ENCODE measurements at places on chromosomes 5 and 9. TPM values are rescaled to one million over a fixed set of nuclear protein-coding genes. Genes with fewer than 3 reads are reported as not detected.

DNA sequence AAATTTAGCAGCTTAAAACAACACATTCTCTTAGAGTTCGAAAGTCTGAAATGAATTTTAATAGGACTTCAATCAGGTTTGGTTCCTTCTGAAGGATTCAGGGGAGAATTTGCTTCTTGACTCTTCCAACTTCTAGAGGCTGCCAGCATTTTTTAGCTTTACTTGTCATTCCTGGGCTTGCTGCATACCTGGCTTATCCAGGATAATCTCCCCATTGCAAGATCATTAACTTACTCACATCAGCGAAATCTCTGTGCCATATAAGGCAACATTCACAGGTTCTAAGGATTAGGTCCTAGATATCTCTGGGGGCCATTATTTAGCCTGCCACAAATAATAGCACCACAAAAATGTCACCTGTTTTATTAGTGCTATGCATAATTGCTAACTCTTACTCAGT is 46.2 kb upstream of the PCSK5 start:
- no peaks in the 10 kb centered on the region for H3K36me3 ChIP-seq
- no peak overlapping the region for H3K27ac ChIP-seq
- H3K4me1 ChIP-seq = no peaks in the 10 kb centered on the region
- no peak overlapping the region for H3K4me3 ChIP-seq
- DNase-seq = no peak

ENTREP1 gene
- 6.3 TPM for total RNA-seq

PCDHB7 gene
- 4.4 TPM for total RNA-seq

PCDHGC5 gene
- total RNA-seq = 5.9 TPM

DNA sequence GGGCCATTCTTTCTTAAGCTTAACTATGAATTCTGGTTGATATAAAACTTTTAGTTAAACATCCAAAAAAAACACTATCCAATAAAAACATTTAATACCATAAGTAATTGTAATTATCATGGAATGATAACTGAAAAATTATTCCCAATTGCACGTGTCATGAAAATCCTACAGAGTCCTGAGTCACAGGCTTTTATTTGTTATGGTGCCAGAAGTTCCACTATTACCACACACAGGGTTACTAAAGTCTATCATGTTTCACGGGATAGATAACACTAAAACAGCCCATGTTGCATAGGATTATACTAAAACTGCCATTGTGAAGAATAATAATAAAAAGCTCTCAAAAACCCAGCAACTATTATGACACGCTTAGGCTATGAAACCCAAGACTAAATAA is 1381.8 kb downstream of the EFNA5 start:
- DNase-seq = no peak
- H3K4me3 ChIP-seq = no peak overlapping the region
- no peaks in the 10 kb centered on the region for H3K36me3 ChIP-seq
- H3K27ac ChIP-seq = no peak overlapping the region
- no peaks in the 10 kb centered on the region for H3K27me3 ChIP-seq

DNA sequence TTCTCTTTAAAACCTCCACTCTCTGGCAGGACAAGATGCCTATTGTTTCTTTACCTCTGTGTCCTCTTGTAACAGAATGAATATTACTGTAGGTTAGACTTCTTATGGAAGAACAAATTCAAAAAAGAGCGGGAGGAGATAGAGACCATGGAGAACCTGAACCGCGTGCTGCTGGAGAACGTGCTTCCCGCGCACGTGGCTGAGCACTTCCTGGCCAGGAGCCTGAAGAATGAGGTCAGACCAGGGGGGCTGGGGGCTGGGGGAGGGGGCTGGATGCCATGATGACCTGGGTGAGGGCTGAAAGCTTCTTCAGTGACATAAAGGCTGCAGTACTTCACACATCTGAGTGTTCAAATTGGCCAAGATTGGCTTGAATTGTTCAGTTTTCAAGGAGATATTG is 61.4 kb downstream of the CFAP90 start:
- no peaks in the 10 kb centered on the region for H3K27me3 ChIP-seq
- H3K4me3 ChIP-seq = no peak overlapping the region
- no peak overlapping the region for H3K27ac ChIP-seq
- H3K4me1 ChIP-seq = no peaks in the 10 kb centered on the region

SPINK5 gene
- 0.90 TPM for total RNA-seq

SNX2 gene
- 66.1 TPM for total RNA-seq

DNA sequence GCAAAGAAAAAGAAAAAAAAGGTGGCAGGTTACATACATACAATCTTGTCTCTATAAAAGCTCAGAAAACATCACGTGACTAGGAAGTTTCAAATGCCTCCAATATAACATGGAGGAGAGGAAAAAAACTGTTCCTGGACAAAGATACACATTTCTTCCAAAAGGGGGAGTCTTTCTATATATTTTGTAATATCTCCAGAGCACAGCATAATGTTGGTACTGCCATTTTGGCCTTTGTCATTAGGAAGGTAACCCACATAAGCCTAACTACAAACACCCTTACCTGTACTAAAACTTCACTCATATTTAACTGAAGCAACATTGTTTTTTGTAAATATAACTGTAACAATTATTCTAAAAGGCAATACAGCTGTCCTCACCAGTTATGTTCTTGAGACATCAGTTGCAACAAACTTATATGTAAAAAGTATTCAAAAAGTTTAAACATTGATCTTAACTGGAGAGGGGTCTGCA is 1.2 kb upstream of the BTF3 start:
- H3K27me3 ChIP-seq = no peaks in the 10 kb centered on the region
- H3K4me1 ChIP-seq = peaks cover 26% of the 10 kb centered on the region
- no peak overlapping the region for H3K27ac ChIP-seq
- H3K4me3 ChIP-seq = no peak overlapping the region
- H3K36me3 ChIP-seq = peaks cover 9% of the 10 kb centered on the region

All from tibial nerve (tissue), 4 donors.